Eye (tissue), 1 donor: ENCODE measurements at places on chromosomes 7 and 10.

GRCh38 chr7:88540012-88540411, 219.5 kb upstream of the ZNF804B start:
- peak; percentile 12 for DNase-seq

DNA sequence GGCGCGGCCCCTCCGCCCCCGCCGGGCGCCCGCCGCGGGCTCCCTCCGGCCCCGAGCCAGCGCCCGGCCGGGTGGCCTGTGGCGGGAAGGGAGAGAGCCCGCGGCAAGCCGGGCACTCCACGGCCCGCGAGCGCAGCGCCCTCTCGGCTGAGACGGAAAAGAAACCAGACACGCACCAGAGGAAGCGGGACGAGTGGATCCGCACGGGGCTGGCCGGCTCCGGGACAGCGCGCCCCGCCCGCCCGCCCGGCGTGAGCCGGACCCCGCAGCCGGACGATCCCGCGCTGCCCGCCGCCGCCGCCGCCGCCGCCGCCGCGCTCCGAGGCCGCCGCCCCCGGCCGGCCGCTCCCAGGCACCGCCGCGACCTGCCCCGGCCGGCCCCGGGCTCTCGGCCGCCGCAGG, 300 bp downstream of the ARHGAP21 start:
- DNase-seq, result no peak

DNA sequence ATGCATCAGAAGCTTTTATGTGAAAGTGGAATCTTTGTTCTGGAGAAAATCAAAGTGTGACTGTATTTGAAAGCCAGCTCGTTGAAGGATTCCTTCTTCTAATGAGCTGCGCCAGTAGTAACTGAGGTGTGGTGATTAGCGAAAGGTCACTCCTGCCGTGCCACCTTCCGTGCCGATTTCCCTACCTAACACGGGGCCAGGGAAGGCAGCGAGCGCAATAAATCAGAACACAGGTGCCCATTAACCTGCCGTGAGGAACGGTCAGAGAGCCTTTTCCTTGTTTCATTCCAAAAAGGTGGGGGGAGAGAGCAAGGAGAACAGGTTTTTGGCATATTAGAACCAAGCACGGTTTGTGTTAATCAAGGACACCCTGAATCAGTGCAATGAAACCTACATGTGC, 258.0 kb downstream of the CELF2 start:
- no peak for DNase-seq

GRCh38 chr10:95441547-95441923, 119.6 kb downstream of the SORBS1 start:
- DNase-seq, result no peak

DNA sequence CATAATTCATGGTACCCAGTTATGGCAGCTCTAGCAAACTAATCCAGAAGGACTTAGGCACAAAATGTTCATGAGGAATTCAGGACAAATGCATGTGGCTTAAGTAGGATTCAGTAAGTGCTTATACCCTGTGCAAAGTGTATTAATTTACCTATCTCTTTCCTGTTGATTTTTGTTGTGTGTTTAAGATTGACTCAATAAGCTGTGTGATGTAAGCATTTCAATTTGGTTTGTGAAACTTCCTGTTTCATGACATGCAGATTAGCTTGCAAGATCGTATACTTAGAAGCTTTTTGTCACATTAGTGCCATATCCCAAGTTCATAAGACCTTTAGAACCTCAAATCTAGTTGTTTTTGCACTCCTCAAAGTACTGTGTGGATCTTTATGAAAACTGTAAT, 416.7 kb downstream of the ARL4A start:
- no peak for DNase-seq

GRCh38 chr7:37211097-37211880, 237.4 kb downstream of the ELMO1 start:
- peak; percentile 71 for DNase-seq

GRCh38 chr10:118965096-118965495, 64.4 kb upstream of the NANOS1 start:
- no peak for DNase-seq

DNA sequence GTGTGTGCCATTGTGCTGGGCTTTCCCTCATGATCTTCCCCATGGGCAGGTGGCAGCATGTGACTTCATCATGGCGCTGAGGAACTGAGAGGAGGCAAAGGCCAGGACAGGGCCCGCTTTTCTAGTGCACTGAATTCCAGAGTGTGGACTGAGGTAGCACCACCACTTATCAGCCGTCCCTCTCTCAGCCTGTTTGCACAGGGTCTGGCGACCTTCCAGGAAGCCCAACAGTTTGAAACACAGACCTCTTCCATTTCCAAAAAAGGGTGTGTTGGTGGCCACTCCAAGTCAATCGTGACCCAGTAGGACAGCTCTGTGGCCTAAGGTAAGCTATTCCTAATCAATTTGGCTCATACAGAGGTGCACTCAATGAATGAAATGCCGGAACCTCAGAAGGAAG, 4.4 kb downstream of the DNAJC30 start:
- no peak for DNase-seq

GRCh38 chr10:59809644-59809974, 56.4 kb upstream of the MRLN start:
- DNase-seq, result no peak

DNA sequence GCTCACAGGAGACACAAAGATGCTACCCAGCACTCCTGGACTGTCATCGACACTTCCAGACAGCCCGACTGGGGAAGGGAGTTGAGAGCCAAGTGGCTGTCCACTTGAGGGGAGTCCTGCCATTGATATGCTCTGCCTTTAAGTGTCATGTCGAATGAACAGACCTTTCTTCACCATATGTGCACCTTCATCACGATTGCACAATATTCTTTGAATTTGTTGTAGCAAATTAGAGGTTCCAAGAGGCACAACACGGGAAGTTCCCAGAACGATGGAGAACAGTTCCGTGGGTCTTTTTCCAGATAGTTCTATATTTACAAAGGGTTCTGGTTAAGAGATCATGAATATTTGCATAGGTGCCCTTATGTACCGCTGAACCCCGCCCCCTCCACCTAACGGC, 16.0 kb downstream of the SLC18A2 start:
- no peak for DNase-seq

DNA sequence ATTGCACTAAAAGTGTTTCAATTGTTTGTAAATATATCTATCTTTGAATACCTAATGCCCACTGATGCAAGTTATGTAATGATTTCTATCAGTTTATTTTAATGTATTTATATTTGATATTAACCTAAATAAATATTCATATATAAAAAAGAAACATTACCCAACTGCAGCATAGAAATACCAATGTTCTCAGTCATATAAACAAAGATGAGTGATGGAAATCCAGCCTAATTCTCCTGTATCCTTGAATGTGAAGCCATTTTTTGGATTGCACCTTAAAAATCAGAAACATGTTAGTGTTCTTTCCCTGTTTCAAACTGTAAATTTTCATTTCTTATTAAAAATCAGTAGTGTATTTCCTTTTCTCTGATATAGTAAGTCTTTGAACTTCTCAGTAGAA, 305.8 kb upstream of the GNAI1 start:
- no peak for DNase-seq

GRCh38 chr7:1961701-1962276, 271.0 kb downstream of the MAD1L1 start:
- no peak for DNase-seq

- no peak for DNase-seq
Observed at GRCh38 chr7:30430777-30431176, 47.8 kb downstream of the NOD1 start.

DNA sequence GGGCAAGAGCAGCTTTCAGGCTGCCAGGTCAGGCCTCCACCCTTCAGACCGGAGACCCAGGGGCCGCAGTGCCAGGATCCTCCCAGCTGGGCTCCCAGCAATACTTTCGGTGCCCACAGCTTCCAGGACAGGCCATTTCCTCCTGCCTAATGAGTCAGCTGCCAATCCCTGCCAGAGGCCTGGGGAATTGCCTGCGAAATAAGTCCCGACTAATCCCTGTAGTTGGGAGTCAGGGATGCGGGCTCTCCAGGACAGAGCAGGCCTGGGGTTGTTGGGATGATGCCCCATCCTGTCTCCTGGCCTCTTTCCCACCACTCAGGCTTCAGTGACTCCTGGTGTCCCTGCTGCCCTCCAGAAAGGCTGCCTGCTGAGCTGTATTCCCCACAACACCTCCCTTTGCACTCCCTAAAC, 143.5 kb upstream of the UNC5B start:
- DNase-seq, result peak; percentile 11

GRCh38 chr7:79296553-79297320, 156.7 kb downstream of the MAGI2 start:
- no peak for DNase-seq

GRCh38 chr7:2651336-2651735, 19.6 kb downstream of the TTYH3 start:
- DNase-seq, result no peak

GRCh38 chr10:11014671-11015445, 2.8 kb upstream of the CELF2 start:
- peak; percentile 77 for DNase-seq

GRCh38 chr10:132408367-132408781, 11.4 kb downstream of the PWWP2B start:
- DNase-seq, result peak; percentile 45

GRCh38 chr10:55063811-55064210, 262.8 kb upstream of the PCDH15 start:
- no peak for DNase-seq

- DNase-seq, result no peak
Observed at GRCh38 chr10:27372095-27372494, 131.5 kb upstream of the ACBD5 start.

DNA sequence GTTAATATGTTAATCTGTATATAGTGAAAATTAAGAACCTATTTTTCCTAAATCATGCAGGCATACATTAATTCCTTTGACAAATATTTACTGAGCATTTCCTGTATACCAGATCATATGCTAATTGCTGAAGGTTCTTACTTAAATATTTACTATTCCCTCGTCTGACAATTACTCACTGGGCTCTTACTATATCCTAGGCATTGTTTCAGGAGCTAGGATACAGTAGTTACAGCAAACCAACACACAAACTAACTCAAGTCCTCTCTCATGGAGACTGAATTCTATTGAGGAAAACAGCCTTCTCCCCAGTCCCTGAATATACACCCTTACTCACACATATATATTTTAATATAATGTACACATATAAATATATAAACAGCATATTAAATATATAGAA, 786.0 kb downstream of the NRG3 start:
- DNase-seq, result no peak

GRCh38 chr7:31028006-31028405, 24.1 kb upstream of the ADCYAP1R1 start:
- DNase-seq, result no peak

- no peak for DNase-seq
Observed at GRCh38 chr7:7921830-7922229, 46.8 kb upstream of the GLCCI1 start.

- no peak for DNase-seq
Observed at GRCh38 chr7:38425509-38425908, 152.1 kb upstream of the TARP start.

- DNase-seq, result no peak
Observed at GRCh38 chr7:117759950-117760640, 113.1 kb downstream of the CTTNBP2 start.

DNA sequence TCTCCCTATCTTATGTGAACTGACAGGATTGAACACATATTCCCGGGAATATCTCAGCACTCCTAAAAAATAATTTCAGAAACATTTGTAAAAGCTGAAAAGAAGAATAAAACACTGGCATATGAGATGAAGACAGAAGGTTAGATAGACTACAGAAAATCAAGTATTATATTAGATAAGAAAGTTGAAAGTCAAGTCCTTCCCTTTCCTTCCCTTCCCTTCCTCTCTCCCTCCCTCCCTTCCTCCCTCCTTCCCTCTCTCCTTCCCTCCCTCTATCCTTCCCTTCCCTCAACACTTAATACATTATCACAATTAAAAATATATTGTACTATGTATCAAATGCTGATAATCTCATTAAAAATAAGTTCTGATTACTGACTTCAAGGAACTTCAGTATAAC, 122.5 kb downstream of the CTNNA3 start:
- DNase-seq, result no peak

DNA sequence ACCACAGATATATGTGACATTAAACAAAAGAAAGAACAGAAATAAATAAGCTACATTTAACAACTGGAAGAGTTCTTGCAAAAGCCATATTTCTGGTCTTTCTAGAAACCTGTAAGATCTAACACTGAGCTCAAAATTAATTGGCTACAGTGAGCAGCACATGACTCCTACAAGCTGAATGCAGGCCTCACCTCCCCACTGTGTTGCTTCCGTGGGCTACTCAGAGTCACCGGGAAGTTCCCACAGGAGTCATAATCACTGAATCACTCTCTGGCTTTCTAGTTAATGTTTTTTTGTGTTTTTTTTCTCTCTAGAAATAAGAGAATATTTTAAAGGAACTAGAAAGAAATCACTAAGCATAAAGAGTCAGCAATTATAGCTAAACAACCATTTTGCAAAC, 10.2 kb upstream of the MRPS24 start:
- no peak for DNase-seq

DNA sequence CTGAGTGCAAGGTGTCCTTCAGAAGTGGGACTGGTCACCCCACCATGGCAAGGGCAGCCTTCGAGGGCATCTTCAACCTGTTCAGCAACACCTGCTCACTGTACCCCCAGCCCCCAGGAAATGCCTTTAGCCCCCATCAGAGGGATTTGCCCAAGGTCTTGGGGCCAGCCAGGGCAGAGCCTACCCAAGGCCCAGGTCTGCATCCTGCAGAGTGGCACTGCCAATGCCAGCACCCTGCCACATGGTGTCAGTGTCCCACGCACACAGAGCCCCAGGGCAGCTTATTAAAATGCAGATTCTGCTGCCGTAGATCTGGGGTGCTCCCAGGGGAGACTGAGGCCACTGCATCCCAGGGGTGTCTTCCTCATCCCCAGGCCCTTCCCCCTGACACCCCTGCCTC, 106.2 kb upstream of the KCTD7 start:
- DNase-seq, result no peak

DNA sequence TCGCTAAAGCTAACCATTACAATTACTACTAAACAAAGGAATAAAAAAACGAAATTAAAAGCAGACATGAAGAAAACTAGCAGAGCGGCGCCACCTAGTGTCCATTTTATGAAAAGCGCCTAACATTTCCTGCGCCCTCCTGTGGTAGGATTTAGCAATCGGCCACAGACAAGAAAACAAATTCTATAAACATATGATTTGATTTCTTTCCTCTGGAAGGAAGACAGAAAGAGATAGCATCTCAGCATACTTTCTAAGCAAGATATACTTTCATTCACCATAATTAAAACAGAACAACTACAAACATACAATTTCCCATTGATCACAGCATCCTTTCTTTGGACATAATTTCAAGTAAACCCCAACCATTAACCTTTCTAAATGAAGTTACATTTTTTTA, 337.7 kb upstream of the NPVF start:
- DNase-seq, result peak; percentile 95

GRCh38 chr10:122688293-122688989, 11.2 kb downstream of the C10orf120 start:
- DNase-seq, result no peak

DNA sequence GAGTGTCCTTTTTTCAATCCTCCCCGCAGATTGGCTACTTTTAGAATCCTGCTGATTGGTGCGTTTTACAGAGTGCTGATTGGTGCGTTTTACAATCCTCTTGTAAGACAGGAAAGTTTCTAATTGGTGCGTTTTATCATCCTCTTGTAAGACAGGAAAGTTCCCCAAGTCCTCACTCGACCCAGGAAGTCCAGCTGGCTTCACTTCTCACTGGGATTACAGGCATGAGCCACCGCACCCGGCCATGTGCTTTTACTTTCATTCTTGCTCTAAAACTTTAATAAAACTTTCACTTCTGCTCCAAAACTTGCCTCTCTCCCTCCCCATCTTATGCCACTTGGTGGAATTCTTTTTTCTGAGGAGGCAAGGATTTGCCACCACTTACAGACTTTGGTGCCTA, 17.0 kb upstream of the WAPL start:
- no peak for DNase-seq

- no peak for DNase-seq
Observed at GRCh38 chr7:50446542-50446960, 3.6 kb downstream of the FIGNL1 start.
